ENCODE measurements at places on chromosomes 4 and X. TPM values are rescaled to one million over a fixed set of nuclear protein-coding genes. Genes with fewer than 3 reads are reported as not detected.

DNA sequence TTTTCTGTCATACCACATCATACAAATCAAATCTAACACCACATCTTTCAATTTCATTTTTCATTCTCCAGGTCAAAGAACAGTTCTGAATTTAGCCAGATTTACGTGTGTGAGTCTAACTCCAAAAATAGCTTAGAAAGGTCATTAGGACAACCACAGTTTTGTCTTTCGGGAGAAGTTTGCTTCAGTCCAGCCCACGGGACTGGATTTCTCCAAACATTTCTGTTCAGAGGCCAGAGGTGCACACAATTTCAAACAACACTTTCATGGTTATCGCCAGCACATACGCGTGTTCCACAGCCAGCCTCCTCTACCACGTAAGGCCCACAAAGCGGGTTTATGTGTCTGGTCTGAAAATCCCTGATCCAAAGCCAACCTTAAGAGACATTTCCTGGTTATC lies 65.9 kb downstream of the VEGFC start:
- no peak for DNase-seq
- no peak overlapping the region for H3K4me3 ChIP-seq
- H3K36me3 ChIP-seq: no peaks in the 10 kb centered on the region
- no peaks in the 10 kb centered on the region for H3K4me1 ChIP-seq
- no peak overlapping the region for H3K27ac ChIP-seq
- no peaks in the 10 kb centered on the region for H3K27me3 ChIP-seq

DNAAF6 gene
- not detected for total RNA-seq

- H3K36me3 ChIP-seq: no peaks in the 10 kb centered on the region
- no peak overlapping the region for H3K27ac ChIP-seq
- no peaks in the 10 kb centered on the region for H3K27me3 ChIP-seq
- no peak for DNase-seq
Measured at GRCh38 chr4:35942092-35942491, 302.2 kb downstream of the ARAP2 start.

- no peaks in the 10 kb centered on the region for H3K36me3 ChIP-seq
- no peak overlapping the region for H3K4me3 ChIP-seq
- peak; percentile 15 for DNase-seq
- no peaks in the 10 kb centered on the region for H3K4me1 ChIP-seq
Measured at GRCh38 chrX:18252644-18253359, 32.1 kb upstream of the BEND2 start.

DNA sequence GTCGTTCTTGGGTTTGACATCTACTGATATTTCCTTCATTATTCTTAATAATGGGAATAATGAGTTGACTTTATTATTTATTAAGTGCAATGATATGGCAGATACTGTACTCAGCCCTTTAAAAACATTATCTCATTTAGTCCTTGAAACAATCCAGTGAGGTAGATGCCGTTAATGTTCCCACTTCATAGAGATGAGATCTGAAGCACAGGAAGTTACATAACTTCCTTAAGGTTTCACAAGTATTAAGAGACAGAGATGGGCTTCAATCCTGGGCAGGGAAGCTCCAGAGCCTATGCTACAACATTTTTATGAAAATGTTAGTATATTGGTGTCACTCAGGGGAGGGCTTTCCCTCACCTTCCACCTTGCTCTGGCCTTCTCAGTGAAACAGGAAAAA lies 9.7 kb upstream of the KLHL13 start:
- DNase-seq: no peak
- no peaks in the 10 kb centered on the region for H3K27me3 ChIP-seq
- no peaks in the 10 kb centered on the region for H3K36me3 ChIP-seq
- H3K4me1 ChIP-seq: peaks cover 4% of the 10 kb centered on the region

ZNF182 gene
- total RNA-seq: 3.6 TPM

HSFX4 gene
- total RNA-seq: not detected

KLHL15 gene
- 3.6 TPM for total RNA-seq

SULT1B1 gene
- 68.2 TPM for total RNA-seq

DNA sequence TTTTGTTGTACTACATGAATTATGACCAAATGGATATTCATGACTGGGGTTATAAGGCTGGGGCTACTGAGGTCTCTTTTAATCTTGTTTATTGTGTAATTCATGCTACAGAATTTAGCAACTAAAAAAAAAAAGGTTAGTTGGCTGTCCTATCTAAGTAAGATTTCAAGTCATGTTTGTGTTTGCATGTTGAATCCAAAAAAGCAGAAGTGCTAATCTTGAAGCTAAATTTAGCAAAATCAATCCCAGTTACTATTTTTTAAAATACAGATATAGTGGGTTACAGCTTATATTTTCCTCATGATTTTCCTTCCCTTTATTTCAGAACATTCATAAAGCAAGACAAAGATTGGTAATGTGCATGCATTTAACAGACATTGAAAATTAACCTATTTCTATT lies 19.4 kb downstream of the MTMR1 start:
- H3K27ac ChIP-seq: no peak overlapping the region
- DNase-seq: no peak
- H3K4me1 ChIP-seq: peaks cover 3% of the 10 kb centered on the region
- no peak overlapping the region for H3K4me3 ChIP-seq
- H3K27me3 ChIP-seq: no peaks in the 10 kb centered on the region

GRCh38 chr4:38752372-38752940 lies 30.3 kb downstream of the TLR10 start:
- no peaks in the 10 kb centered on the region for H3K36me3 ChIP-seq
- peaks cover 7% of the 10 kb centered on the region for H3K4me1 ChIP-seq
- H3K27ac ChIP-seq: no peak overlapping the region
- DNase-seq: peak; percentile 27

KLHL5 gene
- 64.2 TPM for total RNA-seq

ARL9 gene
- 1.1 TPM for total RNA-seq

ZDHHC15 gene
- total RNA-seq: not detected

DNA sequence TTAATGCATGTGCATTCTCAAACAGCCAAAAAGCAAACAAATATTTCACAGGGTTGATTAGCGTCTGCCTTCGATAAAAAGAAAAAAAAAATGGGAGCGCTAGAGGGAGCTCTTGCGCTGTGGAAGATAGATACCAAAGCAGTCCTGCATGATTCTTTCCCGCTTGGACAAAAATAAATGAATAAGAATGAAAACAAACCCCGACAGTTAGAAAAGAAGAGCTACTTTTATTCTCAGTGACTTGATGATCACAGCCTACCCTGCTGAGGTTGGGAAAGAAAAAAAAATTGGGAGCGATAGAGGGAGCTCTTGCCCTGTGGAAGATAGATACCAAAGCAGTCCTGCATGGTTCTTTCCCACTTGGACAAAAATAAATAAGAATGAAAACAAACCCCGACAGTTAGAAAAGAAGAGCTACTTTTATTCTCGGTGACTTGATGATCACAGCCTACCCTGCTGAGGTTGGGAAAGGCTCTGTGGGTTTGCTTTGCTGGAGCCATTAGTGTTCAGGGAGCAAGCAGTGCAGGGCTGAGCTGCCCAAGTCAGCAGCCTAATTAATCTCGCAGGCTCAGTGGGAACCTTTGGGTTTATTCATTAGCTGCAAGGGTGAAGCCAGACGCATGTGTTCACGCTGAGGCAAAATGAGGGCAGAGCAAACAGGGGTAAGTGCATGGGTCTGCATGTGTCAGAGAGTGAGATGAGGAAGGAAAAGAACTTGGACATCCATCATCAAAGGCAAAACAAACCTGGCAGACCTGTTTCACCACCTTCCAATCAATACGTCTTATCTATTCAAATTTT lies 249.3 kb upstream of the PRKX start:
- H3K36me3 ChIP-seq: no peaks in the 10 kb centered on the region
- H3K27ac ChIP-seq: no peak overlapping the region
- H3K27me3 ChIP-seq: no peaks in the 10 kb centered on the region
- H3K4me1 ChIP-seq: no peaks in the 10 kb centered on the region
- no peak overlapping the region for H3K4me3 ChIP-seq

UGDH gene
- 69.7 TPM for total RNA-seq

DNA sequence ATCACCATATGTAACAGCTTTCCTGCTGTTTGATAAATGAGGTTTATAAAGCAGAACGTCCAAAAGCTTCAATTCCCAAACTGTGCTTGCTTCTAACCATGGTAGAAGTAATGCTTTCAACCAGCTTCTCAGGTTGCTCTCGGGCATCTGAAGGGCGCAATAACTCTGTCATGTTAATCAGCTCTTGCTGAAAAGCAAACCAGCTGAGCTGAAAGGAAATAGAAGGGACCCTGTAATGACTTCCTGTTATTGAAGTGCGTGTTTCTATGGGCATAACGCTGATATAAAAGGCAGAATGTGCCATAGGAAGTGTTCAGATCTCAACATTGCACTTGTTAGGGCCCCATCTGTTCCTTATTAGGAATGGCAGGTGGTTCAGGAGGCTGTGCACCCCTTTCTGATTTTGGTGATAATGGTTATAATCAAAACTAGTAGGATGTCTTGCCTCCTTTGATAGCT lies 21.2 kb downstream of the HERC3 start:
- H3K27me3 ChIP-seq: no peaks in the 10 kb centered on the region
- peaks cover 52% of the 10 kb centered on the region for H3K4me1 ChIP-seq
- peak; percentile 78 for DNase-seq
- peak overlapping the region; percentile 12 for H3K4me3 ChIP-seq
- peak overlapping the region; percentile 85 for H3K27ac ChIP-seq
- no peaks in the 10 kb centered on the region for H3K36me3 ChIP-seq

GRCh38 chr4:110032603-110033002 lies 119.9 kb downstream of the EGF start:
- H3K4me3 ChIP-seq: no peak overlapping the region
- peaks cover 6% of the 10 kb centered on the region for H3K27me3 ChIP-seq
- no peak overlapping the region for H3K27ac ChIP-seq
- no peak for DNase-seq

DNA sequence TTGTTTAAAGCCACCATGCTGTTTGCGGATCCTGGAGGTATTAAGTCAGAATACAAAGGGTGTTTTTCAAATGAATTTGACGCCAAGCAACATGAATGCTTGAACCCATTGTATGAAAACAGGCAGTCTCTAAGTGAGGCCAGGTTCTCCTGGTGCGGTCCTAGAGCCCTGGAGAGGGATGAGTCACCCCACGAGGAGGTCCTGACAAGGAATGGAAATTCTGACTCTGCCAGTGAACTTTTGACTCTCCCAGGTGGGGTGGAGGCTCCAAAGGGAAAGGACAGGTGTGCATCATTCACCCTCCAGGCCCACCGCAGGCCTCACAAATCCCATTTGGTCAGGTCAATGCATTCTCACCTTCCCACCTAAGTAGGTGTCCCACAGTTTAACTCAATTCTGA lies 1.5 kb downstream of the TRIM2 start:
- no peak for DNase-seq
- H3K27me3 ChIP-seq: no peaks in the 10 kb centered on the region
- H3K36me3 ChIP-seq: no peaks in the 10 kb centered on the region
- no peak overlapping the region for H3K27ac ChIP-seq
- H3K4me3 ChIP-seq: no peak overlapping the region

- no peaks in the 10 kb centered on the region for H3K4me1 ChIP-seq
- H3K27me3 ChIP-seq: no peaks in the 10 kb centered on the region
- H3K4me3 ChIP-seq: no peak overlapping the region
- H3K27ac ChIP-seq: no peak overlapping the region
Measured at GRCh38 chr4:123297836-123298235, 98.8 kb upstream of the SPRY1 start.

GRCh38 chr4:155426953-155427352 lies 50.2 kb upstream of the MAP9 start:
- no peaks in the 10 kb centered on the region for H3K4me1 ChIP-seq
- no peak overlapping the region for H3K27ac ChIP-seq
- no peak for DNase-seq
- H3K27me3 ChIP-seq: no peaks in the 10 kb centered on the region
- no peak overlapping the region for H3K4me3 ChIP-seq

Measured in endothelial cell of umbilical vein (primary cell).